ENCODE measurements at places on chromosomes 6 and 20.

DNA sequence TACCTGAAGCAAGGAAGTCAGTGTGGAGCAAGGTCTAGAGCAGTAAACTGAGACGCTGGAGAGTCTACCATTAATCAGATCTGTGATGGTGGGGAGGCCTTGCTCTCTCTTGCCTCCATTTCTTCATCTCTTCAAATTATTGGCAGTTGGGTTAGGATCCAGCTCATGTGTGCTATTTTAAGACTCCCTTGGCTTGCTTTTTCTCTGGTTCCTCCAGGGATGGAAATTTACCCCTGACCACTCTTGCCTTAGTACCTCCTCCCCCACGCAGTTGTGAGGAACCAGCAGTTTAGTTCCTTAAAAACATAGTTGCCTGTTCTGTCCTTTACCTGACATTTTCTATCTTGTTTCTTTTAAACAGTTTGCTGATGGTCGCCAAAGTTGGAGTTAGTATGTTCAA is 7.4 kb downstream of the TMEM14C start:
- no peak for DNase-seq

DNA sequence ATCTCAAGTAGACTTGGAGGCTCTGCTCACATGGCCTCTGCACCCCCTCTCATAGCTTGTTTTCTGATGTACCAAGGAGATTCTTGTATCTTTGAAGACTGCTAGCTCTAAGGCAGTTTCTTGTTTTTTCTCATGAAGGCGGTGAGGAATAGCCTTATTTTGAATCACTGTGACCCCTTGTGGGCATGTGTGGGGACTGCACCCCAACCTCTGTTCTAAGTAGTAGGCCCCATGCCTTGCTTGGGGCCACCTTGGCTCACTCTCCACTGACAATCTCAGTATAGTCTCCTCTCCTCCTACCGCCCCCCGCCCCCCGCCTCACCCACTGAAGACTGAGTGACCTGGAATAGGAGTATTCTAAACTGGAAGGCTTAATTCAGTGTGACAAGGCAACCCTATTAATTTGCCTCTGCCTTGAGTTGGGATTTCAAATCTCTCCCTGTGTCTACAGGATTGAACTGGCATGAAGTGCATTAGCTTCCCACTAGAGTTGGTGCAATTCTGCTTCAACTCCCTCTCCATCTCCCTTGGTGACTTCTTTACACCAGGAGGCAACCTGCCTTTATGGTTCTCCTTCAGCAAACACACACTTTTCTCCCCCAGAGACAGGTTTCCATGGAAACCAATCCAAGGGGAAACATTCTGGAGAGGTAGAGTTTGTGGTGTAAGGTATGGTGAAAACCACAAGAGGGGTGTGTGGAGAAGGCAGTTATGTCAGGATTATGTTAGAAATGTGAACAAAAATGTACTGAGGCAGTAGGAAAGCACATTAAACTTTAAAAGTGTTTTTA is 75.4 kb upstream of the ECI2 start:
- peak; percentile 31 for DNase-seq

GRCh38 chr6:105896052-105896820 is 189.9 kb upstream of the PRDM1 start:
- no peak for DNase-seq

DNA sequence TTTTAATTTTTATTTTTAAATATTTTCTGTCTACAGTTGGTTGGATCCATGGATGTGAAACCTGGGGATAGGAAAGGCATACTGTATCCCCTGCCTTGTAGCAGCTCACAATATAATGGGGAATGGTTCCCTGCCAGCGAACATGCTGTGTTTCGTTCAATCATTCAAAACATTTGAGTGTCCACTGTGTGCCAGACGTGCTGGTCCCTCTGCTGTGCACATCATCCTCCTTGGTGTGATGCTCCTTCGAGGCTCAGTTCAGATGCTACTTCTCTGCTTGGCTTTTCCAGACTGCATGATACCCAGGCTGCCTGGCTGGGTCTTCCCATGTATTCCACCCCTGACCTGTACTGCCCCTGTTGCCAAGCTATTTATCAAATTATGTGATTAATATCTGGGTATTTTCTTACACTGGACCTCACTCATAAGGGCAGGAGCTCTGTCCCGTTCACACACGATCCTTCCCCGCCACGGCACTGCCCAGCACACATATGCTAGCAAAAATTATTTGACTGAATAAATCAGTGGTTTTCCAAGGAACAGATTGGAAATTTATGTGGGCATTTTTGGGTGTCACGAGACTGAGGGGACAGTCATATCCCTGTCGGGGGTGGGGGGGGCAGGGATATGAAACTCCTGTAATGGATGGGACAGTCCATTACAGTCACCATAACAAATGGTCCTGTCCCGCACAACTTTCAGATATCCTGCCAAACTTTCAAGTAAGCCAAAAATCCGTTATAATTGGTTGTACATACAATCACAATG is 4.9 kb downstream of the SDCBP2 start:
- DNase-seq, result no peak

DNA sequence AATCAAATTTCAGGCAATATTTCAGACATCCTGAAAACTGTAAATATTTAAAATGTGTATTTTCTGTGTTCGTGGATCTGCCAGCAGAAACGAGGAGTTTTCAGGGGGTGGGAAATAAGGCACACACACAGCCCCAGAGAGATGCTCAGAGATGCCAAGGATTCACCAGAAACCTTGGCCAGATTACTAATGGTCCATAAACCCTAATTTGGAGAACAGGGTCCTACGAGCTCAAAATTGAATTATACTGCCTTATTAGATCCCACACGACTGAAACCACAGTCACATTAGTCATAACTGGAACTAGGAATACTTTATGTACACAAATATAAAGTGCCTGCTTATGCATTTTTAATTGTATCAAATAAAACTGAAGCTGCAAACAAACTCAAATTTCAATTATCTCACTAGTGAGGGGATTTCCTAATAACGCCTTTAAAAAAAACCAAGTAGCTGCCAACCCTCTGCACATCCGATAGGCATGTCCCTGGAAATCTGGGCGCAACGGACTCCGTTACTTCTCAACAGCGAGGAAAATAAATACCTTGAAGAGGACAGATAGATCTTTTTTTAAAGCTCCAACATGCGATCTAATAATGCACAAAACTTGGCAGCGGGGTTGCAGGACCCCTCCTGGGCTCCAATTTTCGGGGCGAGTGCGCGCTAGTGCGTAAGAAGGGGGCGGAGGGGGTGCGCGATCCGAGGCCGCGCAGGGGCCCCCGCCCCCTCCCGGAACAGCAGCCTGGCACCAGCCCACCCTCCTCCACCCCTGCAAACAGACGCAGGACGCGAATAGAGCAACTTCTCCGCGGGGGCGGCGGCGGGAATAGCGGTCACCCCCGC is 897 bp downstream of the CHD6 start:
- peak; percentile 26 for DNase-seq

- no peak for DNase-seq
These were observed 4.0 kb upstream of the NNAT start for GRCh38 chr20:37516811-37517750.

GRCh38 chr6:154496793-154497517 is 13.5 kb downstream of the CNKSR3 start:
- no peak for DNase-seq

DNA sequence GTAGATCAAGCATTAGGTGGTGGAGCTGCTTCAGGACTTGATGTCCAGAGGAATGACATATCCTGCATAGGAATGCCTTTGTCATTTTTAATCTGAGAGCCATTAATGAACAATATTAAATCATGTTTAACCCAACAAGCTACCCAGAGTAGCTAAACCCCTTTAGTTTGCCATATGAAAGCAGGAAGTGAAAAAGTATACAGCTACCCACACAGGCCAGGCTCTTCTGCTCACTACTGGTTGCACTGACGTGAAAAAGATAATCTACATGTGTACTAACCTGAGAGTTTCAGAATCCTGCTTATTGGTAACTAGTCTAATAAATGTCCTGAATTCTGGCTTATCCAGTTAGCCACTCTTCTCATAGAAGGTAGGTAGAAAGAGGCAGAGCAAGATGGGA is 19.9 kb downstream of the GLYATL3 start:
- DNase-seq, result no peak

- DNase-seq, result no peak
These were observed 88.8 kb upstream of the HS3ST5 start for GRCh38 chr6:114431641-114432040.

DNA sequence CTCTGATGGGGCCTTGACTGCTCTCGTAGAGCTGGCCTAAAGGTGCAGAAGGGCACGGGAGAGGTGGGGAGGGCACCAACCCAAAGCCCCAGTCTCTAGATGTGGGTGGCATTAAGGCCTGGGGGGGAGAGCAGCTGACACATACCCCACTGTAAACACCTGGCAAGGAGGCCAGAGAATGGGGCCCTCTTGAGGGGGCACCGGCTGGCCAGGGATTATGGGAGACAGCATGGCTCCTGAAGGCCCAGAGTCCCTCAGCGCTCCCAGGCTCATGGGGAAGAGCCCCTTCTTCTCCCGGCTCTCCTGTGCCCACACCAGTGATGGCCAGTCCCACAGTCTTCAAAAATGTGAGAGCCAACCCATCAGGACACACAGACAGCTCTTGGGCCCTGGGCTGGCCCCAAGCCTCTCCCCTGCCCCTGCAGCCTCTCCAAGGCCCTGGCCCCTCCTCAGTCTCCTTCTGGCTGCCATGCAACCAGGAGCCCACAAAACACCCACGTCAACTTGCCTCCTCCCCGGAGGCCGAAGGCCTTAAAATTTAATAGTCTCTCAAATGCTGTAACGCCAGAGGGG is 58.2 kb upstream of the FOXP4 start:
- DNase-seq, result no peak

DNA sequence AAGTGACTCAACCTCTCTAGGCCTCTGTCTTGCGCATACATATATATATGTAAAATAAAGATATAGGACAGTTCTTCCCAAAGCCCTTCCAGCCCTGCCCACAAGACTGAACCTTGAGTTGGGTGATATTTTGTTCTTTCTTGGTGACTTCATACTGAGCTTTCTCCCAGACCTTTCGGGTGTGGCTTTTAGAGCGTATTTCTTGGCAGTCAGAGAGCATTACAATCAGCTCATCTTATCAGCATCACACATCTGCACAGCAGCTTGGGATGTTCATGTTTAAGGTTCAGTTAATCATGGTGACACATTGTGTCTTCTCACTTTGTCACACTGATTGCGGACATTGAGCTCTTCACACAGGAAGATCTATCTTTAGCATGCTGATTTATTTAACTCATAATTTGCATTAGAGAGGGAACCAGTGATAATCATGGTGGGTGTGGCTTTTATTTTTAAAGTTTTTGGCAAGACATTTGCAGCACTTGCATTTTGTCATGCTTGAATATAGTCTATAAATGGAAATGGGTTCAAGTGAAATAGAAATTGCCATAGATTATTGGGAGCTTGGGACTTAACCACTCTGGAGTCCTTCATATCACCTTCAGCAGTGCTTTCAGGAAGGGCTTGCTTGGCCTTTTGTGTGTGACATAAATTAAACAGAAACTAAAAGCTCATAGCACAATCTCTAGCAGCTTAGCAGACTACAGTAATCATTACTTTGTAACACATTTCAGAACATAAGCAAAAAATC is 8.3 kb downstream of the KIF3B start:
- no peak for DNase-seq

DNA sequence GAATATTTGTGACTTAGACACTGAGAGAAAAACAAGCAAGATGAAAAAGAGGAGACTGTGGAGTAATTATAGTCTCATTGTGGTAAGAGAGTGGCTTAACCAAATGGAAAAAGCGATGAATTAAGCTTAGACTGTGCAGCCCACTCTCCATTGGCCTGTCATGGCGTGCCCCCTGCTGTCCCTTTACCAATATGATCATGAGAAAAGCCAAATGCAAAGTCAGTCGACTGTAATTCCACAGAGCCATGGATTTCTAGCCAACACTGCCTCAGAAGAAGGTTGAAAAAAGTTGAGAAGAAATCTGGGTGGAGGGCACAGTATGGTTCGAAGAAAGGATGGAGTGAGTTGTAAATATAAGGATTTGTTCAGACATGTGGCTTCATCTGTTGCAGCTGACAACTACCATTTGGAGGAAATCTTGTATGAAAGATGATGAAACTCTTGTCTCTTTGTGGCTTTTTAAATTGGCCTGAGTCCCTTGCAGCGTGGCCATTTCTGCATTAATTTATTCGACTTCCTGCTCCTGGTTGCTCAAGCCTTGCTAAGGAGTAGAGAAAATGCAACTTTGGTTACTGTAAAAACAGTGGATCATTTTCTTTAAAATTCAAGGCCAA is 251.4 kb downstream of the DOK5 start:
- DNase-seq, result no peak

DNA sequence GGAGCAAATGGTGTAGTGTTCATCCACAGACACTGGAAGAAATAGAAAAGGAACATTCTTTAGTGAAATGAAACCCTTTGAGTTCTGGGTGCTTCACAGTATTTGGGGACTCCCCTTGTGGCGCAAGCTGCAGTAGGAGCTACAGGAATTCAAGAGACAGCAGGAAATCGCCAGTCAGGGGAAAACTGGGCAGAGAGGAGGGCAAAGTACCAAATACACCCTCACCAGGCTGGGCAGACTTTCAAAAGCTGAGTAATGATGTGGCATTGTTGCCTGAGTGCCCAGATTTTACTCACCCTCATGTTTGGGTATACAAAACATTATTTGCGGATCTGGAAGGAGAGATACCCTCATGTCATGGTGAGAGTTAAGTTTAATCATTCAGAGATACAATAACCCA is 97.9 kb downstream of the SOD2 start:
- no peak for DNase-seq

- no peak for DNase-seq
These were observed 20.5 kb downstream of the SNAI1 start for GRCh38 chr20:50003253-50003656.

DNA sequence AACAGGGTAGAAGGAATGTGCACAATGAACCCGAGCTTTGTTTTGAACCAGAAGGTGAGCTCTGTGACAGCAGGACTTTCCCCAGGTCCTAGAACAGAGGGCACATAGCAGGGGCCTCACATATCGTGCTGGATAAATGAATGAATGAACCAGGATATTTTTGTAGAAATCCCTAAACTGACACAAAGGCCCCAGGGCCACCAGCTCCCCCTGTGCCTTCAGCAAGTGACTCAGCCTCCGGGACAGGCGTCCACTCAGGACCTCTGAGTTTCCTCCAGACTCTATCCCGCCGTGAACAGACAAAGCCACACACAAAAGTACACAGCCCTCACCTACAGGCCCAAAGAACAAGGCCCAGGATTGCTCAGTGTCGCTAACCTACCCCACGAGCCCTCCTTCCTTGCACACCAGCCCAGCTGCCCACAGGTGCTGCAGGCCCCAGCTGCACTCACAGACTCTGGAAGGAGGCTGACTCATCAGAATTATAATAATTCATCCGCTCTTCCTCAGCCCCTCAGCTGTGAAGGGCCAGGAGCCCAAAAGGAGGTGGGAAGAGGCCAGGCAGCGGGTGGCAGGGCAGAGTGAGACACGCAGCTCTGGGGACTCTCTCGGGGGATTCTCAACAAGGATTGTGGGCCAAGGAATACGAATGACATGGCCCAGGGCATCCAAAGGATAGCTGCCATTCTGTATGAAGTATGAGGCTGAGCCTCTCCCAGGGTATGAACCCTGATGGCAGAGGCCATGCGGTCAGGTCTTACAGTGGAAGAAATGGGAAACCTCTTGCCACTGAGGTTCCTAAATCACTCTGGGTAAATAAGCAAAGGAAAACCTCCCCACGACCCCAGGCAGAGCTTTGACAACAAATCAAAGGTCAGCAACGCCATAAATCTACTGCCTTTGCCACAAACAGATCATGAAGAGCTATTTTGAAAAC is 40.9 kb downstream of the SUMO4 start:
- no peak for DNase-seq

Data from GM19239 (cell line).